ENCODE measurements at places on chromosomes 2 and 18.
A peak's percentile ranks its signal among the peaks of the same experiment; 100 is the strongest.

- no peak for DNase-seq
Measured at GRCh38 chr2:233165895-233166661, 85.4 kb upstream of the ATG16L1 start.

GRCh38 chr2:241935314-241935713, 65.8 kb downstream of the RTP5 start:
- peak; percentile 76 for DNase-seq

- no peak for DNase-seq
Measured at GRCh38 chr18:56323673-56324072, 314.7 kb downstream of the TXNL1 start.

GRCh38 chr2:199756743-199757142, 94.2 kb downstream of the FTCDNL1 start:
- no peak for DNase-seq

- no peak for DNase-seq
Measured at GRCh38 chr2:100522430-100522829, 40.4 kb upstream of the PDCL3 start.

DNA sequence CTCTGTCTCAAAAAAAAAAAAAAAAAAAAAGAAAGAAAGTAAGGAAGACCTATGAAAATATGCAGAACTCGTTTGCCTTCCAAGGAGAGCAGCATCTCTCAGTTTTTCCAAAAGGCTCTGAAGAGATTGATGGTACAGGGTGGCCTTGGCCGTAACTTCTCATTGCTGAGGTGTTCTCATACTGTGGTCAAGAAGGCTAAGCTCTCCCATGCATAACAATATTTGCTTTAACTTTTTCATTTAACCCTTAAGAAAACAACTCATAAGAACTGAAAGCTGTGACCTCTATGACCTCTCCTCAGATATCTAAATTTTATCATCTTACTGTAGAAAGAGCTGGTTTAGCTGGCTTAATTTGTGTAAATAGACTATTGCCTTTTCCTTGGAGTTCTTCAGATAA, 37.1 kb upstream of the GATA6 start:
- DNase-seq, result no peak

- no peak for DNase-seq
Measured at GRCh38 chr18:29838556-29838955, 1204.0 kb downstream of the DSC3 start.

- peak; percentile 25 for DNase-seq
Measured at GRCh38 chr2:65722028-65722778, 289.8 kb upstream of the SPRED2 start.

GRCh38 chr2:8435608-8436007, 246.2 kb upstream of the ID2 start:
- DNase-seq, result peak; percentile 89

- DNase-seq, result no peak
Measured at GRCh38 chr2:179788104-179788503, 73.3 kb downstream of the ZNF385B start.

DNA sequence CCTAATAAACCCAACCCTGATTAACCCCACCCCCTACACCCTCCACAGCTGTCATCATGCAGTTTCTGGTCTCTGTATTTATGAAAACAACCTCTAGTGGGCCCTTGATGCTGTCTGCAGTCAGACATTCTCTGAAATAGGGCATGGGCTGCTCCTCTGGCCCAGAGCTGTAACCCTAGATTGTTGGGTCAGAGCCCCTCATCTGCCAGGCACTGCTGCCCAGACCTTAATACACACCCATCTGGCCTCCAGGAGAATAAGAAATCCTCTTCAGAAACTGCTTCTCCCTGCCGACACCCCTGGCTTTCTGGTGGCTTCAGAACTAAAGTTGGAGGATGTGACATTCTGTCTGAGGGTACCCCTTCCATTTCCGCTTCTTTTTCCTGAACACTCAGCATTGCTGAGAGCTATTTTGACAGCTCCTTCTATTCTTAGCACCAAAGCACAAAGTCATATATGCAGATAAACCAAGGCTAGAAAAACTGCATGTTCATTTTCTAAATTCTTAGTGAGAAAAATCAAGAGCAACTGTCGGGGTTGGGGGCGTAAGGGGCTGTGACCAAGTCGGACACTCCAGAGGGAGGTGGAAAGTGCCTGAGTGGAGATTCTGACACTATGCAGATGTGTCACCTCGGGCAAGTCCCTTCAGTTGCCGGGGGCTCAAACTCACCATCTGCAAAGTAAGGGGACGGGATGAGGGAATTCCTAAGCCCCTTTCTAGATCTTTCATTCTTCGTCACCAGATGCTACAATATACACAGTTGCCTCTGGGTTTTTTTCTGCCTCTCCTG, 28.7 kb downstream of the SRSF7 start:
- DNase-seq, result no peak

GRCh38 chr2:167790189-167790588, 457.2 kb downstream of the STK39 start:
- no peak for DNase-seq
